Activated CD4-positive, CD25-positive, alpha-beta regulatory T cell treated with anti-CD3 and anti-CD28 coated beads, Interleukin-2, amount 50 U/mL, for 72 hours (primary cell): ENCODE measurements at places on chromosomes 5 and 9.

DNA sequence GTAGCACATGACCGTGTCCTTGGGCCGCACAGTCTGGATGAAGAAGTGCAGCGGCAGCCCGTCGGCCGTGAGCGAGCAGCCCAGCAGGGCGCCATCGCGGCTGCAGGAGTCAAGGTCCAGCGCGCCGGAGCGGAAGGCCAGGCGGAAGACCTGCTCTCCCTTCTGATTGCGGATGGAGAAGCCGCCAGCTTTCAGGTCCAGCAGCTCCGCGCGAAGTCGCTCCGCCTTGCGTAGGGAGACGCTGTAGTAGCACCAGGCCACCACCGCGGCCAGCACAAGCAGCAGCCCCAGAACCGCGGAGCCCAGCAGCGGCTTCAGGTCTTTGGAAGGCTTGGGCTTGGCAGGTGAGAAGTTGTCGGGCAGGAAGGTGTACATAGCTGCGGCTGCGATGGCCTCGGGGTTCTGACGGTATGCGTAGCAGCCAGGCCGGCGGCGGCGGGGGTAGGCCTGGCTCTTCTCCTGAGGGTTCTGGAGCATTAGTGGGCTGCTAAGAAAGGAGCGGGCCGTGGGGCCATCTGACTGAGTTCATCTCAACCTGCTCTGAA lies 4.2 kb downstream of the MYORG start:
- DNase-seq: no peak

GRCh38 chr9:98181746-98182068 lies 10.7 kb downstream of the CORO2A start:
- no peak for DNase-seq

DNA sequence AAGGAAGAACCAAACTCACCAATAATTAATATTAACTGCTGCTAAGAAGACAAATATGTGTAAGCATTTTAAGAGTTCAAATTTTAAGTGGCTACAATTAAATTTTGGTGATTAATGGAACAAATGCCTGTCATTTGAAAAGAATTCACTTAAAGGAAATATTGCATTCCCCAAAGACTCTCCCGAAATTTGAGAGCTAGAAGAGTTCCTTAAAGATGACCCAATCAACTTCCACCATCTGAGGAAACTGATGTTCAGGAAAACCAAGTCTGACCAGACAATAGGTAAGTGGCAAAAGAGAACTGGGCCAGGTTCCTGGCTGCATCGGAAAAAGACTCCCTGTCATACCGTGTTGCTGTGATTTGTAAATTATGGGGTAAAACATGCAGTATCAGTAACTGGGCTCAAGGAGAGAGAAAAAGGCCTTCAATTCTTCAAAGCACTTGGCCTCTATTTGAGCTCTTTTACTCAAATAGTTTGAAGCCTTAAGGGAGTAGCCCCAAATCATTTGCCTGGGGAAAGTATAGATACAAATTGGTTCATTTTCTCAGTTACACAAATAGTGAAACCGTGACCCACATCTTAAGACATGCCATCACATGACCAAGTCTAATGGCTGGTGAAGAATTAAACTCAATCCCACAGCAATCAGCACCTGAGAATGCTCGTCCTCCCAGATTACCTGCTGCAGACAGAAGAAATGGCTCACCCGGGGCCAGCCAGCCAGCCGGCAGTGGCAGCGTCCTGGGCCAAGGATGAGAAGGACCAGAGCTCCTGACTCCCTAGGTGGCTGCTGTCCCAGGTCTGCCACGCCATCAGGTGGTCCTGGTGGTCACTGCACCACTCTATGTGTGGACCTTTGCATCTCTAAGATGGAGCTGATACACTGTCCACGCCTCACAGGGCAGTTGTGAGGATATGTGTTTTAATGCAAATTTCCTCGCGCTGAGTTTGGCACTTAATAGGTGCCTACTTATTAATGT lies 162.9 kb downstream of the TTLL11 start:
- no peak for DNase-seq

DNA sequence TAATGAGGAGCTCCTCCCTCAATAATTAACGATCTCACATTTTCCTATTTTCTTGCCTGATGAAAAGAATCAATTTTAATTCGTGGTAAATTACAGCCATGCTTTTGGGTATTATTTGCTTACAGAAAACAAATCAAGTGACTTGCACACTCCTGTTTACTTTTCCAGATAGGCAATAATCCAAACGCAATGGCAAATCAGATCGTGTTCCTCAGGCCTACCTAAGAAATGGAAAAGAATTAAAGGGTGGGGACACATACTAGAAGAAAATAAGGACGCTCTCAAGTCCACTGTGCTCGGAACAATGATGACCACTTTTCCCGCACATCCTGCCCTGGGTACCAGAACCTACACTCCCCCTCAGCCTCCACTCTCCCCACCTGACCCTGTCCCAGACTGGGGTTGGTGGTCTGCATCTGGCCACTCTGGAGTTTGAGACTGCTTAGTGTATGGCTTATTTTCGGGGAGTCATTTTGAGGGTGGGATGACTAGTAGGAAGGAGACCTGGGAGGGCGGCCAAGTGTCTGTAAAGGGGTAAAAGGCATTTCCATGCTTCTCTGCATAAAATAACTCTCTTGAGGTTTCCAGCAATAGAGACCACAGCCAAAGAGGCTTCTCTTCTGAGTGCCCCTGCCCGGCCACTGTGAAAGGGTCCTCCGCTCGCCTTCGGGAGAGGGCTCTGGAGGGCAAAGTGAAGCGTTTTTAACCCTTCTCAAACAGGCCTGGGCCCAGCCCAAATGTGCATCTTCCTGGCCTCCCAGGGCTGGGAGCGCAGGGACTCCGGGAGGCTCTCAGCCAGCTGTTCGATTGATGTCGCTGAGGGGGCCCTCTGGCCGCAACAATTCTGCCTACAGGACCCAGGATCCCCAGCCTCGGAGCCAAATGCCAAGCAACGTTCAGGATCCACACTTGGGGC lies 4.5 kb upstream of the OTP start:
- DNase-seq: no peak

GRCh38 chr5:146390469-146390868 lies 51.8 kb downstream of the POU4F3 start:
- no peak for DNase-seq

- DNase-seq: no peak
Measured at GRCh38 chr5:156913719-156914370, 49.2 kb downstream of the TIMD4 start.

DNA sequence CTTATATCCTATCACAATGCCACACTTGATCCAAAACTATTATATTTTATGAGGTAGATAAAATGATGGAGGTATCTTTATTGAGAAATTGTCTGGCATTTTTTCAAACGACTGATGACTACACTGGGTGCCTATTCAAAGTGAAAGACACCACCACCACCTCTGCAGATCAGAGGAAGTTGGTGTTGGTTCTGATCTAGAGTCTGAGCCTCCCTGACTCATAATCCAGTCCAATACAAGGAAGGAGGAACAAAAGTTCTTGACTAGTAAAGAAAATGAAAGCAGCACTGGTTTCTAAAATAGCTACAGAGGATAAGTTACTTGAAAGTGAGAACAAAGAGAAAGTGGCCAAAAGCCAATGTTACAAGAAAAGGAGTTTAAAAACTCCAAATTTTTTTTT lies 139.9 kb downstream of the RFX3 start:
- no peak for DNase-seq

GRCh38 chr5:34859253-34859652 lies 20.3 kb downstream of the TTC23L start:
- no peak for DNase-seq

DNA sequence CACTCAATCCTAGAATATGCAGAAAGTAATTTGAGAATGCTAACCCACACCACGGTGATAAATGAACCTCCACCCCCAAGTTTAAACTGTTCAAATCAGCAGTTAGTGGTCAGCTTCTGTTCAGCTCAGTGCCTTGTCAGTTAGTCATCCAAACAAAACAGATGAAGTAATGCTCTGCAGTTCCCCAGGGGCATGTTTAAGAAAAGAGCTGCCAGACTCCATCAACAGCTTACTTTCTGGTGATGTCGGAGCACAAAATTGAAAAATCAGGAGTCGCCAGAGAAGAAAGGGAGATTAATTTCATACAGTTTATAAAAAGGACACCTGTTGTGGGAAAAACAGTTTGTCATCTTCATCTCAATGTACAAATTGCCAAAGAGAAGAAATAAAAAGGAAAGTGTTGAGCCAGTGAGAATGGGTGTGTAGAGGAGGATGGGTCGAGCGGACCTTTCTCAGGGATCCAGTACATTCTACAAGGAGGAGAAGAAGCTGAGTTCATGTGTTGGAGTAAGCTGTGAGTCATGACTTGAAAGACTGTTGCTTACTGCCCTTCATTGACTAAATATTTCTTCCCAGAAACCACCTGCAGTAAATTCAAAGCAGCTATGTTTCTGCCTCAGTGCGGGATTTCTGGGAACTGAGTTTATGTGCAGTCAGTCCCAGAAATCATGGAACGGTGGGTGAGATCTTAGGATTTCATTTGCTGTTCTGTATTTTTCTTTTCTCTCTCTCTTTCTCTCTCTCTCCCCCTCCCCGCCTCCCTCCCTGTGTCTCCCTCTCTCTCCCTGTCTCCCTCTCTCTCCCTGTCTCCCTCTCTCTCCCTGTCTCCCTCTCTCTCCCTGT lies 13.7 kb downstream of the TRIO start:
- DNase-seq: no peak

GRCh38 chr5:139961435-139962157 lies 81.5 kb downstream of the NRG2 start:
- no peak for DNase-seq

DNA sequence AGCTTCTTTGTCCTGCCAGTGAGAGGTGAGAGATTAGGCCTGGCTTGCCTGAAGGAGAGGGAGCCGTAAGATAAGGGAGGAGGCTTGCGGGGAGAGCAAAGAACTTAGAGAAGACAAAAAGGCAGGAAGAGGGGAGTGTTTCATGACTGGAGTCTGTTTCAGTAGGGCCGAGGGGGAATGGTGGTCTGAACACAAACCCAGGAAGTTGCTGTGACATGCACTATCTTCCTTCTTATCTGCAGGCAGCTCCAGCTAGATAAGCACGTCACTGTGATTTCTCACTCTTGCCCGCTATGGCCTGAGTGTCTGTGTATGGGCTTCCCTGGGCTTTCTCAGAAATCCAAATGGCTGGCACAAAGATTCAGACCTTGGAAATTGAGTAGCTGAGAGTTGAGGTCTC lies 307.5 kb upstream of the CLINT1 start:
- no peak for DNase-seq

GRCh38 chr5:130652176-130652575 lies 512.9 kb downstream of the HINT1 start:
- DNase-seq: no peak

DNA sequence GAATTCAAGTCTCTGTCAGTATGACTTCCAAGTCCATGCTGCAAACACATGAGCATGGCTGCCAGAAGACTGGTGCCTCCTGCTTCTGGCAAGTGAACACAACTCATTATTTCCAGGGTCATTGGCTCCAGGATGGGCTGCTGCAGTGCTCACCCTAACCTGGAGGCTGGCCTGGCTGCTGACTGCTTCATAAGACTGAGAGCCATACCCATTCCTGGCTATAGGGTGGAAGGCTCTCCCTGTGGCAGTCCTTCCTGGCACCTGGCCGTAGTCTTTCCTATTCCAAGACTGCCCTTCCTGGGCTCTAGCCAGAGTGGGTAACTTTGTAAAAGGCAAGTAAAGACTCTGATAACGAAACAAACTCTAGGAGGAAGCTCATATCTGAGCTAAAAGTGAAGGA lies 51.2 kb downstream of the CXXC5 start:
- no peak for DNase-seq

GRCh38 chr5:88675708-88676636 lies 207.0 kb downstream of the MEF2C start:
- DNase-seq: no peak

- no peak for DNase-seq
Measured at GRCh38 chr5:133746834-133747233, 134.5 kb upstream of the FSTL4 start.

- DNase-seq: no peak
Measured at GRCh38 chr5:133421394-133421793, 190.9 kb downstream of the FSTL4 start.

DNA sequence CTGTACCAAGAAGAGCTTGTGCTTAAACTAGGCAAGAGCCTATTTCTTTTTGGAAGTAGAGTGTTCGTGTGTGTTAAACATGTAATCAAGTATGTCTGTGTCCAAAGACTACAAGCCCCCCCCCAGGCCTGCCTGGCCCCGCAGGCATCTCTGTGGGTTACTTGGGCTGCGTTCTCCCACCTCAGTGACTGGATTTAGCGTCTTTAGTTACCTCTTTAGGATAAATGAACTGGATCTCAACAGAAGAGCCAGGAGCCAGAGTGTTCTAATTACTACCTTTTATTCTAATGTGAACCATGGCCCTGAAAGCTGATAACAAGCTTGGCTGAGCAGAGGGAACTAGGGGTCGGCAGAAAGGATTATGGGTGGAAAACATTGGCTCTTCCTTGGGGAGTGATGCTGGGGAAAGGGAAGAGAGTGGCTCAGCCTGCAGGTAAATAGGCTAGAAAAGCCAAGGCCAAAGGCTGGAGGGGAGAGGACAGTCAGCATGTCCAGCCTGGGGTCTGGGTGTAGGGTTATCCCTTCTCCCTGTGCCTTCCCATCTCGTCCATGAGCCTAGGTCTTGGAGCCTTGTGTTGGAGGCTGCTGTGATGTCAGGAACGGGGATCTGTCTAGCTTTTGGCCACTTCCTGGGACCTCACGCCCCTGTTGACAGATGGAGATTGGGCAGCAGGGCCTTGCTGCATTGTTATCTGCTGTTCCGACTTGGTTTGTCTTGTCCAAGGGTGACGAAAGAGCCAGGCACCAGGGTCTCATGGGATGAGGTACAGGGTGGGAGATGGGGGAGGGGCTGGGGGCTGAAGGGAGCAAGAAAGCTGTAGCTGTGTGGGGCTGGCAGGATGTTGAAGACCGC lies 11.1 kb downstream of the CD74 start:
- DNase-seq: no peak

DNA sequence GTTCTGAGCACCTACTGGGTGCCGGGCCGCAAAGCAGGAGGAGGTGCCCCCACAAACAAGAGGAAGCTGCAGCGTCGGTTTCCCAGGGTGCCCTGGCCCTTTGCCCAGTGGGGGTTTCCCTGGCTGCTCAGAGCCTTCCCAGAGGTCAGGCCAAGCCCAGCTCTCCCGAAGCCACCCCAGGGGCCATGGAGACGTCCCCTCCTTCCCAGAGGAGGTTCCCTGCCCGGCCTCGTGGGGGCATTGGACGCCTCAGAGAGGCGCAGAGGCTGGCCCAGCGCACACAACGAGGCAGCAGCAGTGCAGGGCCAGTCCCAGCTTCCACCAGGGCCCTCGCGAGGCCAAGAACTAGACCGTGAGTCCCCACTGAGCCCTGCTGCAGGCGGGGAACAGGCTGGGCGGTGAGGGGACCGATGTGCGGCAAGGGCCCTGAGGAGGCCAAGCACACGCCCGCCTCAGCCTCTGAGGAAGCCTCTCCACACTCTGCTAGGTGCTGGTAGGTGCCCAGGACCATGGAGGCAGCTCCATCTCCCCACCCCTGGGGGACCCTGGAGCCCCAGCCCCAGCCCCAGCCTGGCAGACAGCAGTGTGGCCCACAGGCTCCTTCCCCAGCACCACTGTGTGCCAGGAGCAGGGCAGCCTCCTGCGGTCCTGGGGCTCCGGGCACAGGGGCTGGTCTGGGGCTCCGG lies 7.0 kb downstream of the DIPK1B start:
- DNase-seq: no peak

DNA sequence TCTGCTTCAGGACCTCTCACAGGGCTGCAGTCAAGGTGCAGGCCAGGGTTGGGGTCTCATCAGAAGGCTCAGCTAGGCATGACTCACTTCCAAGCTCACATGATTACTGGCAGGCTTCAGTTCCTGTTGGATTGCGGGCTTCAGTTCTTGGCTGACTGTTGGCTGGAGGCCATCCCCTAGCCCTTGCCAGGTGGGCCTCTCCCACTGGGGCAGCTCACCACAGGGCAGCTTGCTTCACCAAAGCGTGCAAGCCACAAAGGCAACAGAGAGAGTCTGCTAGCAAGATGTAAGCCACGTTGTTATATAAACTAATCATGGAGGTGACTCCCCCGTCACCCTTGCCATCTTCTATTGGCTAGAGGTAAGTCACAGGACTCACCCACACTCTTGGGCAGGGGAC lies 14.4 kb downstream of the CPLX2 start:
- DNase-seq: no peak
